ENCODE measurements at places on chromosomes 12 and 14.
A peak's percentile ranks its signal among the peaks of the same experiment; 100 is the strongest.

- no peak overlapping the region for H3K27ac ChIP-seq
- no peak overlapping the region for H3K4me3 ChIP-seq
- no peaks in the 10 kb centered on the region for H3K27me3 ChIP-seq
- peaks cover 43% of the 10 kb centered on the region for H3K4me1 ChIP-seq
- DNase-seq, result no peak
- no peaks in the 10 kb centered on the region for H3K36me3 ChIP-seq
Measured at GRCh38 chr14:77062261-77062660, 33.8 kb upstream of the IRF2BPL start.

GRCh38 chr14:102778338-102779083 lies 1.3 kb downstream of the TRAF3 start:
- no peaks in the 10 kb centered on the region for H3K36me3 ChIP-seq
- H3K4me1 ChIP-seq, result peaks cover 33% of the 10 kb centered on the region
- H3K27ac ChIP-seq, result peak overlapping the region; percentile 1
- H3K27me3 ChIP-seq, result no peaks in the 10 kb centered on the region

- no peaks in the 10 kb centered on the region for H3K36me3 ChIP-seq
- H3K27ac ChIP-seq, result no peak overlapping the region
- no peak overlapping the region for H3K4me3 ChIP-seq
- peaks cover 34% of the 10 kb centered on the region for H3K27me3 ChIP-seq
Measured at GRCh38 chr12:117818400-117818799, 150.4 kb downstream of the KSR2 start.

DNA sequence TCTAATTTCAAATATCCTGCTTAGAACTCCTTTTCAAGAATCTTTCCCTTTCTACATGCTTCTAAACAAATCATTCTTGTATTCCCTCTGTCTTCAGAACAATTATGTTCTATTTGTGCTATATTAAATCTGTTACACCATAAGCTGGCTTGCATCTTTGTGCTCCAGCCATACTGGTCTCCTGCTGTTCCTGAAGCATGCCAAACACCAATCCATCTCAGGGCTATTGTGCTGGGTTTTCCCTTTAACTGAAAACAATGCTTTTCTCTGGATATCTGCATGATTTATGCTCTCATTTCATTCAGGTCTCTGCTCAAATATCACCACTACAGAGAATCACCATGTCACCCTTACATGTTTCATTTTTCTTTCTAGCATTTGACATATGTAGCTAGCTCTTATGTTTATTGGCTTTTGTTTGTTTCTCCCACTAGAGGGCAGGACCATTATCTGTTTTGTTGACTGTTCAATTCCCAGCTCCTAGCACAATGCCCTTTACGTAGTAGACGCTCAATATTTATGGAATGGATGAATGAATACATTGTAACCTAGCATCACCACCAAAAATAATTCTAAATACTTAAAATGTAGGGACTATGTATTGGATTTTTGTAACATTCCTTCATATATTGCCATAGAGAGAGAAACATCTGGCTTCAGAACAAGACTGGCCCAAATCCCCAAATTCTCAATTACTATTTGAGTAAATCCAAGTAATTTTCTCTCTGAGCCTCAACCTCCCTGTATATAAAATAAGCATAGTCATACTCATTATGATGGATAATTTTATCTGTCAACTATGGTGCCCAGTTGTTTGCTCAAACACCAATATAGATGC lies 302.0 kb upstream of the SYT1 start:
- no peaks in the 10 kb centered on the region for H3K36me3 ChIP-seq
- no peak for DNase-seq
- H3K27me3 ChIP-seq, result no peaks in the 10 kb centered on the region
- H3K27ac ChIP-seq, result no peak overlapping the region

GRCh38 chr12:101927036-101927435 lies 49.7 kb downstream of the DRAM1 start:
- no peak for DNase-seq
- no peaks in the 10 kb centered on the region for H3K36me3 ChIP-seq
- H3K4me3 ChIP-seq, result no peak overlapping the region
- no peaks in the 10 kb centered on the region for H3K27me3 ChIP-seq
- H3K27ac ChIP-seq, result no peak overlapping the region

GRCh38 chr12:109948368-109948767 lies 47.8 kb downstream of the GIT2 start:
- no peaks in the 10 kb centered on the region for H3K27me3 ChIP-seq
- peak overlapping the region; percentile 37 for H3K27ac ChIP-seq
- peaks cover 51% of the 10 kb centered on the region for H3K4me1 ChIP-seq
- H3K36me3 ChIP-seq, result peaks cover 13% of the 10 kb centered on the region
- no peak for DNase-seq
- no peak overlapping the region for H3K4me3 ChIP-seq

GRCh38 chr14:61296151-61296550 lies 15.0 kb upstream of the TMEM30B start:
- H3K36me3 ChIP-seq, result no peaks in the 10 kb centered on the region
- H3K4me3 ChIP-seq, result no peak overlapping the region
- H3K27ac ChIP-seq, result no peak overlapping the region
- no peaks in the 10 kb centered on the region for H3K4me1 ChIP-seq
- no peak for DNase-seq

DNA sequence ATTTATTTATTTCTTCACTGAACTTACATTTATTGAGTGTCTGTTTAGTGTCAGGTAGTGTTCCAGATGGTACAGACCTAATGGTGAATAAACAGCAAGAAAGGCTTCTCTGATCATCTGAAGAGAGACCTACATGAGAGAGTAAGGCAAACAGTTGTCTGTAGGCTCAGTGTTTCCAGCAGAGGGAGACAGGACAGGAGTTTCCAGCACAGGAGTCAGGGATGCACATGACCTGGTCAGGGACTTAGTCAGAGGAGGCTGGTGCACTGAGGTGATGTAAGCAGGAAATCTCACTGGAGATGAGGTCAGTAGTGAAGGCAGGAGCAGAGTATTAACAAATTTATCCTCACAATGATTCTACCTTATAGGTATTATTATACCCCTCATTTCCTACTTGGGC lies 233.2 kb downstream of the MDGA2 start:
- H3K36me3 ChIP-seq, result no peaks in the 10 kb centered on the region
- peaks cover 8% of the 10 kb centered on the region for H3K4me1 ChIP-seq
- DNase-seq, result no peak

GRCh38 chr14:68747393-68747792 lies 45.5 kb downstream of the ZFP36L1 start:
- no peak overlapping the region for H3K4me3 ChIP-seq
- peaks cover 32% of the 10 kb centered on the region for H3K4me1 ChIP-seq
- H3K36me3 ChIP-seq, result no peaks in the 10 kb centered on the region
- no peaks in the 10 kb centered on the region for H3K27me3 ChIP-seq
- DNase-seq, result no peak

GRCh38 chr14:21241218-21241819 lies 27.9 kb downstream of the HNRNPC start:
- no peak for DNase-seq
- H3K4me3 ChIP-seq, result no peak overlapping the region
- H3K27me3 ChIP-seq, result no peaks in the 10 kb centered on the region
- H3K4me1 ChIP-seq, result peaks cover 23% of the 10 kb centered on the region

GRCh38 chr12:131711551-131712205 lies 788 bp downstream of the SFSWAP start:
- peaks cover 13% of the 10 kb centered on the region for H3K36me3 ChIP-seq
- no peaks in the 10 kb centered on the region for H3K27me3 ChIP-seq
- peak overlapping the region; percentile 100 for H3K27ac ChIP-seq
- peaks cover 24% of the 10 kb centered on the region for H3K4me1 ChIP-seq
- H3K4me3 ChIP-seq, result peak overlapping the region; percentile 98

GRCh38 chr14:27553790-27554189 lies 956.0 kb upstream of the NOVA1 start:
- H3K4me3 ChIP-seq, result no peak overlapping the region
- H3K27ac ChIP-seq, result no peak overlapping the region
- no peak for DNase-seq
- no peaks in the 10 kb centered on the region for H3K4me1 ChIP-seq
- H3K27me3 ChIP-seq, result no peaks in the 10 kb centered on the region
- no peaks in the 10 kb centered on the region for H3K36me3 ChIP-seq

- no peaks in the 10 kb centered on the region for H3K4me1 ChIP-seq
- no peak for DNase-seq
- no peak overlapping the region for H3K27ac ChIP-seq
- no peaks in the 10 kb centered on the region for H3K27me3 ChIP-seq
- no peak overlapping the region for H3K4me3 ChIP-seq
Measured at GRCh38 chr12:50251619-50252252, 31.6 kb downstream of the LIMA1 start.

- H3K27me3 ChIP-seq, result no peaks in the 10 kb centered on the region
- H3K4me3 ChIP-seq, result no peak overlapping the region
- H3K4me1 ChIP-seq, result peaks cover 44% of the 10 kb centered on the region
- DNase-seq, result no peak
- H3K36me3 ChIP-seq, result peaks cover 4% of the 10 kb centered on the region
Measured at GRCh38 chr12:11715621-11716020, 66.1 kb downstream of the ETV6 start.

DNA sequence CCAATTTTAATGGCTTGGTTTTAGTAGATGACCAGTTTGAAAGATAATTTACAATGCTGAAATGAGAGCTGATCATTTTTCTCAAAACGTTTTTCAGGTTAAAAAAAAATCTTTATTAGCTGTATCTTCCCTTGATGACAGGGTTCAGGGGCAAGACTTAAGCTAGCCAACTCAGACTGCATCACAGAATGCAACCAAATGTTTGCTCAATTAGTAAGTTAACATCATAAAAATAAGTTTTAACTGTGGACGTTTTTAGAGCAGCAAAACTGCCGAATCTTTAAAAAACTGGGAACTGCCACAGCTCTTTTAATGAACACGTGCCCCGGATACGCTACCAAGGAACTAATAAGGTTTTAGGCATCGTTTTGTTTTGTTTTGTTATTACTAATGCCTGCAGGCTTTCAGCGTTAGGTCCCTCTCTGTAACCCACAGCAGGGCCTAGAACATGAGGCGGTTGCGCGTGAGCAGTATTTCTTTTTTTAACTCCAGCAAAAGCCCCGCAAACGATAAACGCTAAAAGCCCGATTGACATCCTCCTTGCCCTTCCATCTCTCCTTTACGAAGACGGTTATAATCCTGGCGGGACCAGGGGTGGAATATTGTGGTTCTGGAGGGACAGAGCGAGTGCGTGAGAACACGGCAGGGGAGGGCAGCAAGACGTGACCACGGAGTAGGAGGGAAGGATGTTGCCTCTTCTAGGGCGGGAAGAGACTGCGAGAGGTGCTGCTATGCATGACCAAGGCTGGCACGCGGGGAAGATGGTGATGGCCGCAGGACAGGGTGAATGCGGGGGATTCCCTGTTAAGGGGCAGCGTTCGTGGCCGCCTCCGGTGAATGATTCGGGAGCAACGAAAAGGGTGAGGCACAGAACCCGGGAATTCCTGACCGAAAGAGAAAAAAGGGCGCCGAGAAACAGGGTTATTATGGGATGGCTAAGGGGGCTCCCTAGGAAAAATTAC lies 652 bp downstream of the SUPT16H start:
- H3K27ac ChIP-seq, result peak overlapping the region; percentile 100
- peaks cover 8% of the 10 kb centered on the region for H3K36me3 ChIP-seq
- DNase-seq, result peak; percentile 26
- H3K4me3 ChIP-seq, result peak overlapping the region; percentile 98
- peaks cover 32% of the 10 kb centered on the region for H3K4me1 ChIP-seq

DNA sequence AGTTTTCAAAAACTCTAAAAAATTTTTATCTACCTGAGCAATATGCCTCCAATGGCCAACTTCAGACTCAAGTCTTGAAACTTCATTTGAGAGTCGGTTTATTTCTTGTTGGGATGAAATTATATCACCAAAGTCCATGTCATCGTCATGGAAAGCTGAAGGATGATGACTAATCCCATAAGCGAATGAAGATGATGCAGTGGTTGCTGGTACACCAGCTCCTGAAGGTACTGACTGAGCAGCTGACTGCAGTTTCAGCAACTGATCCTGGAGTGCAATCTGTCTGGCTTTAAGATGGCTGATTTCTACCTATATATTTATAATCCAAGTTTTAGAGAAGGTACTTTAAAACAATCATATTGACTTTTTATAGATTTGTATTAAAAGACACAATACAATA lies 18.3 kb downstream of the TRIP11 start:
- H3K27ac ChIP-seq, result no peak overlapping the region
- peaks cover 5% of the 10 kb centered on the region for H3K36me3 ChIP-seq
- no peak for DNase-seq
- H3K4me3 ChIP-seq, result no peak overlapping the region

GRCh38 chr12:68086019-68086603 lies 73.4 kb downstream of the IFNG start:
- no peak for DNase-seq
- peaks cover under 1% of the 10 kb centered on the region for H3K4me1 ChIP-seq
- no peak overlapping the region for H3K27ac ChIP-seq
- H3K4me3 ChIP-seq, result no peak overlapping the region

DNA sequence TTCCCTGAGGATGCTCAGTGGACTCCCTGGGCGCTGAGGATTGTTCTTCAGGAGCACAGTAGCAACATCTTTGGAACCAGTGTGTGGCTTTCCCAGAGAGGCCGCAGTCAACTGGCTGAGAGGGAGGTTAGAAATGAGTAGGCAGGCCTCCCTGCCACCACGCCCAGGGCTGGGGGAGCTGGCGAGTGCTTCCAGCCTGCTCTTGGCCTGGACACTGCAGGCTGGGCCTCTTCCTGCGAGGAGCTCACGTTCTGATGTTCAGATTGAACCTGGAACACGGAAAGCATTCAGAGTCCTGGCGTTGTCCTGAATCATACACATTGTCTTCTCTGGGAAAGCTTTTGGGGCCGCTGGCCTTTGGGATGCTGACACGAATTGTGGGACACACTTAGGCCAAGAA lies 15.6 kb downstream of the TSPAN9 start:
- H3K4me3 ChIP-seq, result no peak overlapping the region
- H3K27ac ChIP-seq, result no peak overlapping the region
- peaks cover 37% of the 10 kb centered on the region for H3K4me1 ChIP-seq

DNA sequence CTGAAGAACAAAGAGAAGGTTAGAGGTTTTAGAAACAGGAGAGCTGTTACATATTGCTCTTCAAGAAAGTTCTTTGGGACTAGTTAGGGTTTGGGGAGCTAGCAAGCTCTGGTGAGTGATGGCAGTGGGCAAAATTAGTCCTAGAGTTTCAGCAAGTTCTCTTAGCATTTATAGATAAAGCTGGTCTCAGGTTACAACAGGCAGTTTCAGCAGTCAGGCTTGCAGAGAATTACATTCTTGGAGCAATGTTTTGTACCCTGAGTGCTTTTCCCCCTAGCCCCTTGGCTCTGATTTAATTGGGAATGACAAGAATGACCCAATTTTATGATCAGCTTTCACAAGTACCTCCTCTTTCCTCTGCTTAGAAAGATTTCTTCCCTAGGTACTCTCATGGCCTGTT lies 21.4 kb upstream of the EID3 start:
- H3K4me3 ChIP-seq, result no peak overlapping the region
- peaks cover 25% of the 10 kb centered on the region for H3K4me1 ChIP-seq
- no peaks in the 10 kb centered on the region for H3K36me3 ChIP-seq
- H3K27ac ChIP-seq, result no peak overlapping the region
- no peak for DNase-seq
- H3K27me3 ChIP-seq, result no peaks in the 10 kb centered on the region

GRCh38 chr14:69428289-69428998 lies 30.0 kb downstream of the SLC39A9 start:
- H3K27ac ChIP-seq, result no peak overlapping the region
- peaks cover 23% of the 10 kb centered on the region for H3K36me3 ChIP-seq
- DNase-seq, result no peak
- H3K4me3 ChIP-seq, result no peak overlapping the region
- H3K27me3 ChIP-seq, result no peaks in the 10 kb centered on the region
- no peaks in the 10 kb centered on the region for H3K4me1 ChIP-seq

- peaks cover 11% of the 10 kb centered on the region for H3K4me1 ChIP-seq
- no peaks in the 10 kb centered on the region for H3K36me3 ChIP-seq
- no peak for DNase-seq
- no peak overlapping the region for H3K4me3 ChIP-seq
Measured at GRCh38 chr14:62081012-62081612, 318.9 kb downstream of the SNAPC1 start.

- no peaks in the 10 kb centered on the region for H3K36me3 ChIP-seq
- H3K4me1 ChIP-seq, result no peaks in the 10 kb centered on the region
- no peak overlapping the region for H3K27ac ChIP-seq
- no peak for DNase-seq
- H3K4me3 ChIP-seq, result no peak overlapping the region
Measured at GRCh38 chr12:30531731-30532678, 163.7 kb downstream of the IPO8 start.

Measured in neural crest cell (in vitro differentiated cells).